ENCODE measurements at places on chromosomes 2 and 18.

DNA sequence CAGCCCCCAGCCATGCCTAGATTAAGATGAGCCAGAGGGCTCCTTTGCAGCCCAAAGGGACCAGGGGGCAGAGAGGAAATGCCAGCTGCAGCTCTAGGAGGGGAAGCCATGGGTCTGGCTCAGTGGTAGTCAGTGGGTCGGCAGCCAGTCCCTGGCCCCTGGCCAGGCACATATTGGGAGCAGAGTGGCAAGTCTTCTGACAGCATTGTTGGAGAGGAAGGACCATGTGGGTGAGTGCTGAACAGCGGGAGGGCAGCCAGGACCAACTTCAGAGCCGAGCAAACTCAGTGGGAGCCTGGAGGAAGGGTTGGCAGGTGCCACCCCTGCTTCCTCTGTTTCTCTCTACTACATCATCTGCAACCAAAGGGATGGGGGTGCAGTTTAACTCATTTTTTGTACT lies 140.5 kb upstream of the PELI1 start:
- DNase-seq: no peak

DNA sequence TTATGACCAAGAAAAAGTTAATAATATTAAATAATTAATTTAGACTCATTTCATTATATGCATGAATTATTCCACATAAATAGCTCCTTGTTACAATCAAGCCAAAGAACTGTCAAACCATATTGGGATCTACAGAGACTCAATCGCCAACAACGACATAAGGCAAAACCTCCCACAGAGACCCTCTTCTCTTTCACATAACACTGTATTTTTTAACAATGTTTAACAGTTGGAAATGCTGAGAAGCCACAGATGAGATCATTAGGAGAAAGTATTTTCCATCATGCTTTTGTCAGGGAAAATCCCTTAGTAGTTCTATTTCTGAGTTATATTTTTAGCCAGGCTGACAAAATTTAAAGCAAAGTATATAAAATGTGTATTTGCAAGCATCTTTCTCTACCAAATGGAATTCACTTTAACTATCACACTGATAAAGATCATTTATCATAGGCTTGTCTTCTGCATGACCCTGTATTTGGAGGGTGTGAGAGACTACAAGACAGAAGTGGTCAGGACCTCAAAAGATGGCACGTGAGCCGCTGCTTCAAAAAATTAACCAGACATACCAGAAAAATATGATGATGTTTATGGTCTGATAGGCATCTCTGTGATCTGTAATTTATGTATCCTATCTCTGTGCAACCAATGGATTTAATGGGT lies 383.8 kb downstream of the NRXN1 start:
- DNase-seq: no peak

GRCh38 chr2:65153515-65153914 lies 23.6 kb upstream of the RAB1A start:
- no peak for DNase-seq

DNA sequence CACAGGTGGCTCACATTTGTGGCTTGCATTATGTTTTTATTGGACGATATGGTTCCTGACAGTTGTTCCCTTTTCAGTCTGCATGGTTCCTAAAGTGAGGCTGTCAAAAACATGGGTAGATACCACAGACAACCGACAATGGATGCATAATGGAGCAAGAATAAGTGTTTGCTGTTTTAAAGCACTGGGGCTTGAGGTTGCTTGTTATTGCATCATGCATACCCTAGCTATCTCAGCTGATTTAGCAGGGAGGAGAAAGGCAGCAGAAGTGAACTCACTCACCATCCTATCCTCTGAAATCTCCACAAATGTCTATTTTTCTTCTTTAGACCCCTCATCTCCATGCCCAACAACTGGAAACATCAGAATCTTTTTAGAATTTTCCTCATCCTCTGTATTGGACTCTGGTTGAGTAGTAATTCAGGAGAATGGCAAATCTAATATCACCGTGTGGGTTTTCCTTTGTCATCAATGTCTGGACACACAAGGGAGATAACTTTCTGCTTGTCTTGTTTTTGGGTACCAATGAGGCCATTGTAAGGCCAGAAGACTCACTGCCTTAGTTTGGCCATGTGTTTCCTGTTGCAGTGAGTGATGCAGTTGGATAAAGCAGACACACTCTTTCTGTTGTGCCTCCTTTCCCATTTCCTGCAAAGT lies 46.7 kb downstream of the FBXO48 start:
- DNase-seq: no peak

DNA sequence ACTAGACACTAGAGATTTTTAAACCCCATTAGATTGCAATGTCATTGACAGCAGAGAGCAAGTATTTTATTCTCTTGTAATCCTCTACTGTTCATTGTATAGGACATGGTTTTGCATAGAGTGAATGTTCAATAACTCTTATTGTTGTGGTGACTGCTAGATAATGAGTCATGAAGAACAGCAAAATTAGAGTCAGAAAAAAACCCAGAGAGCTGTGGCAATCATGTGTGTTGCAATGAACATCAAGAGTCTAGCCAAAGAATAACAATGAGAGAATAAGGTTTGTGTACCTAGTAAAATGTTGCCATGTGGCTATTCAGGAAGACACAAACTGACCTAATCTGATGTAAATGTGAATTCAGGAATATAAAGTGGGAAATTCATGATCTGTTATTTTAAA lies 684.0 kb downstream of the DSC3 start:
- no peak for DNase-seq

DNA sequence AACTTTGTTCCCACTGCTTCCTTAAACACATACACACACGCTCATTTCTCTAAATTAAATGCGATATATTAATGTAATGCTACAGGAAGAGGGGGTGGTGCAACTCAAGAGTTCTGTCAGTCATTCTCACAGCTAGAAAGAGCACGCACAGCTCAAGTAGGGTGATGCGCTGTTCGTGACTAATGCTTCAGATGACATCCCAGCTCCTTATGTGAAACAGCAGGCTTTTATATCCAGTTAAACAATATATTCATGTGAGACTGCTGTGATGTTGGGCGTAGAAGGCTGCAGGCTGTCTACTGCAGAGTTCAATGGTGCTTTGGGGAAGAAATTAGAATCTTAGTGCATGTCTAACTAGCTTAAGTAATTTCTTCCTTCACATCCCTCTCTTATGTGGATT lies 912.6 kb upstream of the FSHR start:
- no peak for DNase-seq

- no peak for DNase-seq
Measured at GRCh38 chr2:38394903-38395341, 17.8 kb upstream of the ATL2 start.

GRCh38 chr2:38581193-38582147 lies 21.3 kb downstream of the HNRNPLL start:
- DNase-seq: peak; percentile 84

DNA sequence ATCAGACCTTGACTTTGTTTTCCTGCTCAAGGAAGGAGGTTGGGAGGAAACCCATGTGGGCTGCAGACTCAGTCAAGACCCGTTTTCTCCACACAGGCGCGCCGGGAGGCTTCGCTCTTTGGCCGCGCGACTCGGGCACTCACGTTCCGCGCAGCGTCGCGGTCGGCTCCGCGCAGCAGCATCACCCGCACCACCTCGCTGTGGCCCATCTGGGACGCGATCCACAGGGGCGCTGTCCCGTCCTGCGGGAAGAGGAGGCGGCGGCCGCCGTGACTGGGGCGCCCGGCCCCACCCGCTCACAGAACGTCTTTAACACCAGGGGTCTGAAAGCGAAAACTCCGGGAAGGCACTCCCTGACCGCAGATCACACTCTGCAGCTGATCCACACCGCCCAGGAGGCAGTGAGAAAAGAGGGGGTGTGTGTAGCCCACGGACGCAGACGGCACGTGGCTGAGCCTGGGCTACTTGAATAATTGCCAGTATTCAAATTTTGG lies 33.1 kb upstream of the NPC1 start:
- no peak for DNase-seq

GRCh38 chr2:58710795-58711279 lies 469.7 kb upstream of the FANCL start:
- DNase-seq: no peak

GRCh38 chr18:48813321-48813720 lies 137.4 kb downstream of the SMAD7 start:
- no peak for DNase-seq

GRCh38 chr2:180706694-180707093 lies 273.7 kb upstream of the UBE2E3 start:
- no peak for DNase-seq

DNA sequence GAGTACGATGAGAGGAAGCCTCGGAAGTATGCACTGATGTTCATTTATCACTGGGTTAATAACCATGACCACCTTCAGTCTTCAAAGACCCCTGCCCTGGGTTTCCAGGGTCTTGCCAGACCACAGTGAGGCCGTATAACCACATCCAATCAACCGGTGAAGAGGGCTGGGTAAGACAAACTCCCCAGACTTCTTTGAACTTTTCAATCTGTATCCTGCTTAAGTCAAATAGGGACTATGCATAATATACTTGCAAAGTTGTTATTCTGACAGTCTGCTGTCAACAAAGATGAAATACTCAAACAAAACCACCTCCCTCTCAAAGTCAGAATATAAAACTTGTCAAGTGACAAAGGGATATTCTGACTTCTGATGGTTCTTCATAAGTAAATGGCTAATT lies 54.0 kb downstream of the KLF7 start:
- no peak for DNase-seq

- no peak for DNase-seq
Measured at GRCh38 chr2:234874347-234875046, 77.3 kb upstream of the SH3BP4 start.

- DNase-seq: no peak
Measured at GRCh38 chr2:119366161-119366648, 429 bp downstream of the C2orf76 start.

DNA sequence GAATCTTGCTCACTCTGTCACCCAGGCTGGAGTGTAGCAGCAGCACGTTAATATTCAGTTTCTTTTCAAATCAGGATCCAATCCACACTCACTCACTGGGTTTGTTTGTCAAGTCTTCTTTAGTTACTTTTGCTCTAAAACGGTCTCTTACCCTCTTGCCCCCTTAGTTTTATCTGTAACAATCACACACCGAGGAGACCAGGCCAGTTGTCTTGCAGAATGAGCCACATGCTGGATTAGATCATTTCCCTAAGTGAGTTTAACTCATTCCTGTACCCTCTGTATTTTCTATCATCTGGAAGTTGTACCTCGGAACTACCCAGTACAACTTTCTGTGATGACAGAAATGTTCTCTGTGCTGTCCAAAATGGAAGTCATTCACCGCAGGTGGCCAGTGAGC lies 20.7 kb upstream of the TOGARAM2 start:
- no peak for DNase-seq

- no peak for DNase-seq
Measured at GRCh38 chr18:40157120-40157519, 1797.9 kb upstream of the PIK3C3 start.

DNA sequence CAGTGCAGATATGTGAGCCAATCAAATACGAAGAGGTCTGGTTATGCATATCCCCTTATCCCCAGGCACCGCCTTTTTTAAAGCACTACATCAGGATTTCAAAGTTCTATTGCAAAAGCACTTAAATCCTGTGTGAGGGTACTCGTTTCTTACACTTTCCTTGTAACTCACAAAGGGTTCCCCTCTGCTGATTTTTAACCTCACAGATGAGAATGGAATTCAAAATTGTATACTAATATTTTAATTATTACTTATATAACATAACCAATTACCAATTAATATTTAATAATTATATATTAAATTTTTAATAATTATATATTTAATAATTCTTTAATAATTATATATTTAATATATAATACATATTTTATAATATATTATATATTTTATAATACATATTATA lies 126.2 kb upstream of the MAPRE2 start:
- no peak for DNase-seq

DNA sequence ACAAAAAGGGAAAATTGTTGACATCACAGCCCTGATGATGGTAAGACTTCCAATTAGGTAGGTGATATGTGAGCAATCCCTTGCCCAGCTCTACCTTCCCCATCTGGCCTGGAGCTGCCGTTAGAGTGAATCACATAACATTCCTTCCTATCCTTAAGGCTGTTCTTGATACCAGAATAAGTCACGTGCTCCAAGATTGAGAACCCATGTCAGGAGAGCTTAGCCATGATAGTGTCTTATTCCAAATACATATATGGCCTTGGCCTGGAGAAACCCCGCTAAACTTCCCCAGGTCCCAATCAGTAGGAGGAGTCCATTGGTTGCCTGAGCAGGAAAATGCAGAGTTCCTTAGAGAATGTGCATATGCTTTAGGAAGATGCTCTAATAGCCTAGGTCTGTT lies 70.0 kb upstream of the ACVR2A start:
- DNase-seq: no peak

GRCh38 chr2:16784652-16785051 lies 119.0 kb upstream of the CYRIA start:
- DNase-seq: no peak

- no peak for DNase-seq
Measured at GRCh38 chr2:157874348-157874747, 1.8 kb downstream of the ACVR1 start.

- no peak for DNase-seq
Measured at GRCh38 chr2:162475661-162476060, 131.7 kb downstream of the GCA start.

- DNase-seq: no peak
Measured at GRCh38 chr2:201955231-201955630, 78.4 kb upstream of the FZD7 start.

- no peak for DNase-seq
Measured at GRCh38 chr18:67123901-67124300, 392.6 kb downstream of the DSEL start.

All from hematopoietic multipotent progenitor cell treated with erythropoietin and hydrocortisone succinate and interleukin-3 and kit ligand, for 17 days (in vitro differentiated cells).